ENCODE measurements at places on chromosomes 2 and 18.
A peak's percentile ranks its signal among the peaks of the same experiment; 100 is the strongest.

- DNase-seq, result no peak
Observed at GRCh38 chr2:150228936-150229335, 258.5 kb downstream of the RND3 start.

- DNase-seq, result peak; percentile 6
Observed at GRCh38 chr18:56637711-56638231, 621 bp downstream of the TXNL1 start.

DNA sequence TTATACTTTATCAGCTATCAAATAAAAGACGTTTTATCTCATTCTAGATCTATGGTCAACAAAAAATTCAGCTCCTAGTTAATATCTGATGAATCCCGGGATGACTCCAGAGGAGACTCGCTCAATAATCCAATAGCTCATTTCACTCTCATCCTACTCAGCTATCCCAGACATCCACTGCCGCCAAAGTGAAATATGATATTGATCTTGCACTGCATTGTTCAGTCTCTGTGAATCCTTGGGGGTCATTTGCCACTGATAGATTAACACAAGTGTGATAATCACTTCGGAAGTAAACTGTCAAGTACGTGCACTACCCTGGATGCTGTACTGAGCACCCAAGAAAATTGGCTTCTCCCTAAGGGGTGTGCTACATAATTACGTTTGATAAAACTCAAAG is 249.1 kb downstream of the SUCLG1 start:
- no peak for DNase-seq

GRCh38 chr2:199581408-199581807 is 123.7 kb upstream of the SATB2 start:
- no peak for DNase-seq

GRCh38 chr2:48415836-48416515 is 114.0 kb upstream of the STON1 start:
- DNase-seq, result peak; percentile 77

GRCh38 chr2:160652236-160652635 is 158.6 kb upstream of the RBMS1 start:
- no peak for DNase-seq

- no peak for DNase-seq
Observed at GRCh38 chr2:208179028-208179609, 10.7 kb downstream of the C2orf80 start.

- DNase-seq, result no peak
Observed at GRCh38 chr2:144607099-144607498, 87.2 kb upstream of the ZEB2 start.

DNA sequence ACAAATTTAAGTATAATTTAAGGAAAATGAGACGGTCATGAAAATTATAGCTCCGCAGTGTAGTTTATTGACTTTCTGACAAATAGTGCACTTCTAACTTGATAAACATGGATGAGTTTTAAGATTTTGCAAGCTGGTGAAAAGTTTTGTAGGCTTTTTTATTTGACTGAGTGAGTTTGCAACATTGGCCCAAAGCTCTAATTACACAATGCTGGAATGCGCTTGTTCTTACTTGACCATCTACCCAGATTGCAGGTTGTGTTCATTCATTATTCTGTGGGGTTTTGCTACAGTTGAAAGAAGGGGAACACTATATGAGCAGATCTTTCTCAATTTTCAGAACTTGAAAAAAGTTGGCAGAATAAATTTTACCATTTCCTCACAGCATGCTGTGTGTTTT is 13.5 kb downstream of the SPOPL start:
- DNase-seq, result no peak

- DNase-seq, result no peak
Observed at GRCh38 chr18:63107171-63107845, 212.3 kb downstream of the BCL2 start.

GRCh38 chr2:159684796-159685195 is 27.5 kb upstream of the MARCHF7 start:
- peak; percentile 39 for DNase-seq

GRCh38 chr2:234438305-234438977 is 58.4 kb downstream of the ARL4C start:
- no peak for DNase-seq

DNA sequence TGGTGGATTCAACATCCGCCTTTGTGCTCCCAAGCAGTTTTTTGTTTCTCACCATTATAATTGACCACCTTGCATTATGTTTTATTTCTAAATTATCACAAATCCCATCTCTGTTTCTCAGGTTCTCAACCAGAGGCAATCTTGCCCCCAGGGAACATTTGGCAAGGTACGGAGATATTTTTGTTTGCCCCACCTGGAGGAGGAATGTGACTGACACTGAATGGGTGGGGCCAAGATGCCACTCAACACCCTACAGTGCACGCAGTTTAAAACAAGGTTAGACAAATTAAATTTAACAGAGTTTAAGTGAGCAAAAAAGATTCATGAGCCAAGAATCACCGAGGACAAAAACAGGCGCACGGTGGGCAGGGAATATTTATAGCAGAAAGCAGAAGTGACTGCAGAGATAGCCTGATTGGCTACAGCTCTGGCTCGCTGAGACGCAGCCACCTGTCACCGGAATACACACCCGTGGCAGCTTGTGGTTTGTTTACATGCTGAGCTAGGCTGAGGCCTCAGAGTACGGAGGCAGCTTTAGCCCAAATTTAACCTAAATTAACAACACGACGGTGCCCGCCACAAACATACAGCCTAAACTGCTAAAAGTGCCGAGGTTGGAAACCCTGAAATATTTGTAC is 150.0 kb upstream of the ALKAL2 start:
- DNase-seq, result no peak

GRCh38 chr2:48435909-48436308 is 94.0 kb upstream of the STON1 start:
- no peak for DNase-seq

DNA sequence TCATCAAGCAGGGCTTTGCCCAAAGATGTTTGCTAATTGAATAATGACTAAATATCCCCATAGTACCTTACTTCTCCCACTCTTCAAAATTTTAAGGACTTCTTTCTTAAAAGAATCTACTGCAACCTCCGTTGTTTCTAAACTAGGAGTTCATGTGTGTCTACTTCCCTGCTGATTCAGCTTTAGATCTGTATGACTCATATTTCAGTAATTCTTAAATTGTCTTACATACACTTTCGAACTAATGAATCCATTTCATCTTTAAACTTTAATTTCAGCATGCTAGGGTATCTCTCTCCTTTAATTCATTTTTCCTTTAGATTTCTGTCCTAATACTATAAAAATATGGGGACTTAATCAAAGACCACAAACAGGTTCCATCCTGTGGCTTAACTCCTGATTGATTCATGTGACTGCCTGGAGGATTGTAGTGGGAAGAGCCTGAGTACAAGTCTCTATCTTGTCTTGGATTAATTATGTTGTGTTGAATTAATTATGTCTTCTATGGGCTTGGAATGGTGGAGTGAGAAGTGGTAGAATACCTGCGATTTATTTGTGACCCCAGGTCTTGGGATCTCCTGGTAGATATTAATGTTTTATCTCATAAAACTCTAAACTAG is 24.9 kb upstream of the COL5A2 start:
- DNase-seq, result peak; percentile 27

GRCh38 chr2:219508444-219508734 is 5.9 kb upstream of the ASIC4 start:
- DNase-seq, result no peak

DNA sequence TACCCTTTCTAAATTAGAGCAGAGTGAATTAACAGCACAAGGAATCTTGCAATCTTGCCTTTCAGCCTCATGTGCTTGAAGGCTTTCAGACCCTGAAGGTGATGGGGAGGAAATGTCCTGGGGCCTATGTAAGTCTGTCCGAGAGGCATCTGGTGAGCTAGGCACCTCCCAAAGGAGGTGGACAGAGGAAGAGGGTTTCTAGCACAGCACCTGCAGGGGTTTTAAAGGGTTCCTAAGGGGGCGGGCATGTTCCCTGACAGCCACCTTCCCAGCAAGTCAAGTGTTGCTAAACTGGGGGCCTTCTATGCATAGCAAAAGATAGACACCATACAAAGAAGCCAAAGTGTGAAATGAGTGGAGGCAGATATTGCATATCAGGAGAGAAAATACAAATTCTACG is 88.5 kb downstream of the CDH2 start:
- DNase-seq, result no peak

GRCh38 chr2:134246154-134246874 is 7.6 kb upstream of the MGAT5 start:
- DNase-seq, result no peak

GRCh38 chr2:98875081-98875728 is 60.8 kb downstream of the CRACDL start:
- DNase-seq, result no peak

- no peak for DNase-seq
Observed at GRCh38 chr2:58891828-58892377, 650.8 kb upstream of the FANCL start.

DNA sequence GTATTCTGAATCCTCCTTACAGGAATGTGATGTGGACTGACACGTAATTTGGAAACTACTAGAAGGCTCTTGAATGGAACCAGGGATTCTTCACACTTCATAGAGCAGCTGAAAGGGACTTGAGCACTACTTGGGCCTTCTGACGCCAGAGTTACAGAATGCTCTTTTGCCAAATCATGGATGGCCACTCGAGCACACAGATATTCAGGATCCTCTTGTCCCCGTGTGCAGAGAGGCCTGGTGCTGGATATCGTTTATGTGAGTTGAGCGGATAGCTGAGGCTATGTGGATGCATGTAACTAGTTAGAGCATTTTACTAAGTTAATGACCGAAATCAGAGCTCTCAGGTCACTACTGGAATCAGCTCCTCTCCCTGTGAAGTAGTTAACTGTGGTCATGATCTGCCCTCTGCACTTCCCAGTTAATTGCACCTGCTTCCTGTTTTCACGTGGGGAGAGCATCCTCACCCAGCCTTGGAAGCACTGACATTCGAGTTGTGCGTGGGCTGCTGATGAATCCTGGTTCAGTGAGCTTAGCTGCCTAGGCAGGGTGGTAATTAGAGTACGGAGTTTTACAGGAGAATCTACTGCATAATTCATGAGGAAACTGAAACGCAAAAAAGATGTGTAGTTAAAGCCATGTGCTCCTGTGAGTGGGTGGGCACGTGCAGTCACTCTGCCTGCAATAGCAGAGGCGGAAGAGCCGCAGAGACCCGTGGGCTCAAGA is 5.2 kb upstream of the TPO start:
- no peak for DNase-seq

DNA sequence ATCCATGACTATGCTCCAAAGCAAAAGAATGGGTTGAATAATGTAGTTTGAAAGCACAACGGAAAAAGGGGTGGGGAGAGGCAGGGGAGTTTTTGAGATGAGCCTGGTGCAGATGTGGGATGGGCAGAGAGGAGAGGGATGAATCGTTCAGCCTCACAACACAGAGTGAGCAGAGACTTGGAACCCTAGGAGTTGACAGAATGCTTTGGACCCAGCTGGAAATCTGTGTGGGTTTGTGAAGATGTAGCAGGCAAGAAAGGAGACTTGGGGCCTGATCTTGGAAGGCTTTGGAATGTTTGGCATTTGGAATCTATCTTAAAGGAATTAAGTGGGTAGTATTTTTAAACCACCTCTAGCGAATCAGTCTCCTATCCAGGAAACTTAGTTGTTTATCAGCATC is 66.0 kb upstream of the KCTD1 start:
- DNase-seq, result no peak

GRCh38 chr2:127431408-127432023 is 13.3 kb downstream of the PROC start:
- no peak for DNase-seq

- peak; percentile 78 for DNase-seq
Observed at GRCh38 chr2:46117379-46117778, 179.8 kb upstream of the EPAS1 start.

DNA sequence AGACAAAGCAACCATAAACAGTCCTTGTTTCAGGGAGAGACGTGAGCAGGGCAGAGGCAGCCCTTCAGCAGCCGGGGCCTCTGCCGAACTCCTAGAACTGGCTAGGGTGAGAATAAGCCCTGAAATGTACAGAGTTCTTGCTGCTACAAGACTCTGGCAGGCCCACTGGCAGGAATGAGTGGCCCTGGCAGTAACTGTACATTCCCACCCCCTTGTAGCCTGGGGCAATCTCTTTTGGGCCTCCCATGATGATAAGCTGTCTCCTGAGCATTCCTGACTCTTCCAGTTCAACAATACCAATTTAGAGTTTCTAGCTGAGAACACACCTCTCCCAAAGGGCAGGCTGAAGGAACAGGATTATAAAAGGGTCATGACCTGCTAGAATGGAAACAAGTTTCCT is 54.3 kb downstream of the HAUS1 start:
- no peak for DNase-seq

DNA sequence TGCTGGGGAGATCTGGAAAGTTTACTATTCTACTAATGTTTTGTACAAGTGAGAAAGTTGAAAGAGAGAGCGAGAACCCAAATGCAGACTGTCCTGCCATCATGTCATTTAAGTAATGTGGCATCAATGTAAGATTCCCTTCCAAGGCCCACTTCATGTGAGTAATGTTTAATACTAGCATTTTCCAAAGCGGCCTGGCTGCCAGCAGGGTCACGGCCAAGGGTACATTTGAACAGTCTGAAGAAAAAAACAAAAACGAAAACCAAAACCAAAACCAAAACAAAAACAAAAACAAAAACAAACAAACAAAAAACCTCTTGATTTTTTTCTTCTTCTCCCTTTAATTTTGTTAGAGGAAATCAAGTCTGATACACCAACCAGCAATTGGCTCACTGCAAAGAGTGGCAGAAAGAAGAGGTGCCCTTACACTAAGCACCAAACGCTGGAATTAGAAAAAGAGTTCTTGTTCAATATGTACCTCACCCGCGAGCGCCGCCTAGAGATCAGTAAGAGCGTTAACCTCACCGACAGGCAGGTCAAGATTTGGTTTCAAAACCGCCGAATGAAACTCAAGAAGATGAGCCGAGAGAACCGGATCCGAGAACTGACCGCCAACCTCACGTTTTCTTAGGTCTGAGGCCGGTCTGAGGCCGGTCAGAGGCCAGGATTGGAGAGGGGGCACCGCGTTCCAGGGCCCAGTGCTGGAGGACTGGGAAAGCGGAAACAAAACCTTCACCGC is 2.2 kb downstream of the HOXD10 start:
- peak; percentile 88 for DNase-seq

GRCh38 chr2:117718048-117718447 is 96.4 kb upstream of the DDX18 start:
- no peak for DNase-seq

GRCh38 chr18:76558881-76559667 is 64.0 kb upstream of the ZNF516 start:
- DNase-seq, result no peak

DNA sequence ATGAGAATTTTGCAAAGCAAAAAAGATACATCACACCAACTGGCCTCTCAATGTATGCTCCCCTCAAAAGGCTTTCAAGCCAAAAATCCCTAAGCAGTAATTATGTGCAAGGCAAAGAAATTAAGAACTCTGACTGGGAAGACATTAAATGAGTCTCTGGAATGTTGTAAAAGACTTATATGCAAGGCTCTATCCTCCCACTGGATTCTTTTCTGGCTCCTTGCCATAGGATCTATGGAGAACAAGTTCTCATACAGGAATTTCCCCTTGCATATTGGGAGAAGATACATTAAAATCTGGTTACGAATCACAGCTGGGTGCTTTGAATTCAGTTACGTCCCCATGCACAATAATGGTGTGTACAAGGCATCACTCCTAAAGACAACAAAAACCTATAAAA is 73.4 kb upstream of the ATL2 start:
- no peak for DNase-seq
